CD4-positive, alpha-beta T cell treated with Interleukin-15 for 1 hour (primary cell): ENCODE measurements at places on chromosomes 6 and 20.

DNA sequence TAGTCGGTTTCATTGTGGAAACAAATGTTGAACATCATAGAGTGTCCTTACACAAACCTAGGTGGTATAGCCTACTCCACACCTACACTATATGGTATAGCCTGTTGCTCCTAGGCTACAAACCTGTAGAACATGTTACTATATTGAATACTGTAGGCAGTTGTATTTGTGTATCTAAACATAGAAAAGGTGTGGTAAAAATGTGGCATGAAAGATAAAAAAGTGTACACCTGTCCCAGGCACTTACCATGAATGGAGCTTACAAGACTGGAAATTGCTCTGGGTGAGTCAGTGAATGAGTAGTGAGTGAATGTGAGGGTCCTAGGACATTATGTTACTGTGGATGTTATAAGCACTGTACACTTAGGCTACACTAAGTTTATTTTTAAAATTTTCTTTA, 103.0 kb downstream of the ZFAND3 start:
- no peak for DNase-seq

DNA sequence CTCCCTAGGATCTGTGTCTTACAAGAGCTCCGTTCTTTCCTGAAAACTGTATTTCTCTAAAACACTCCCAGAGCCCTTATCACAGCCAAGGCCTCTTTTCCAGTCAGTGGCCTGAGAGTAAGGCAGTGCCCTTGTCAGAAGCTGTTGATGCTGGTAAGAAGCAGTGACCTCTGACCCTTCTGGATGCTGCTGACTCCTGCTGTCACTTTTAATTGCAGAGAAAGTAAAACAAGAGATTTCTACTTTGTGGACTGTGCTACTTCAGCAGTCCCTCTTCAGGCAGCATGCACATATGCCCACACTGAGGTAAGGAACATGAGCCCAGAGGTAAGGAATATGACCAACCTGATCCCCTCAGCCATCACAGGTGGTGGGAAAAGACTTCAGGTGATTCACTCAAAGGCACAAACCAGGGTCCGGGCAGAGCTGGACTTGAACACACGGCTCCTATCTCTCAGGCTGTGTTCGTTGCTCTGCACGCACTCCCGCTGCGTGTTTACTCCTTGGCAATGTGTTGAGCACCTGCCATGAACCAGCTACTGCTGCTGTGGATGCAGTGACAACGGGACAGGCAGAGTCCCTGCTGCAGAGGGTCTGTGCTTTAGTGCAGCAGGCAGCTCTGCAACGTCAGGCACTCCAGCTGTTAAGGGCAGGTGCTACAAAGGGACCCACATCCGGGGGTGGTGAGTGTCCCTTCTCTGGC, 201.9 kb upstream of the CST7 start:
- DNase-seq = no peak

GRCh38 chr6:71375676-71376075, 87.1 kb downstream of the OGFRL1 start:
- no peak for DNase-seq

GRCh38 chr20:25418776-25419175, 11.3 kb downstream of the GINS1 start:
- DNase-seq = no peak

DNA sequence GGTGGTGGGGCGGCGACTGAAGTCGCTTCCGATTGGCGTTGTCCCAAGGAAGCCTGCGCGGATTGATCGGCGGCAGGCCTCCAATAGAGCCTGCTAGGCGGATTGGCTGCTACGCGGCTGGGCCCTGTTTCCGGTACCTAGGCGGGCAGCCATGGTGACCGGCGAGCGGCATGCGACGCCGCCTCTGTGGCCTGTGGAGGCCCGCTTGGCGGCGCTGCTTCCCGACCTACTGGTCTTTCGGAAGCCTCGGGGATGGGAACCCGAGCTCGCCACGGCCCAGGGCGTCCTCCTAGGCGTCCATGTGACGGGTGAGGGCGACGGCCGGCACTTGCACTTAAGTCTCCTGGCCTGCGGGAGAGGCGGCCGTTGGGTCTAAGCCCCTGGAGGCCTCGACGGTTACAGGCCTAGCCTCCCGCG, 28.1 kb downstream of the NFYA start:
- DNase-seq = no peak

- no peak for DNase-seq
Observed at GRCh38 chr6:22082218-22082617, 214.6 kb downstream of the PRL start.
